Stimulated activated CD4-positive, alpha-beta T cell treated with anti-CD3 and anti-CD28 coated beads, Interleukin-15, amount 100 ng/mL, for 48 hours (primary cell): ENCODE measurements at places on chromosomes 16 and 17.

GRCh38 chr16:68031951-68032350, 8.9 kb downstream of the DUS2 start:
- DNase-seq: no peak

DNA sequence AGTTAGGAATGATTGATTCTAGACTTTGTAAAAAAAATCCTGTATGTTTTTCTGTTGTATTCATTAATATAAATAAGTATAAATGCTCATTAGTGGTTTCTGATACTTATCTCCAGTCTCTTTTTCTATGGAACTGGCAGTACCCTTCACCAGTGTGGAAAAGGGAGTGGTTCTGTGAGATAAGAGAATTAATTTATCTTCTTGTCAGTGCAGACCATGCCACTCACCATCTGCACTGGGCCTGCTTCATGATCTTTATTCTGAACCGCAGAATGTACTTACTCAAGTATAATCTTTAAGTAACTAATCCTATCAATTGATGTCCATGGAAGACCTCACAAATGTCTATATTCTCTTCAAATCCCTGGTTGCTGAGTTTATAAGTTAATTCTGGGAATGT, 836.1 kb upstream of the CDH8 start:
- no peak for DNase-seq

DNA sequence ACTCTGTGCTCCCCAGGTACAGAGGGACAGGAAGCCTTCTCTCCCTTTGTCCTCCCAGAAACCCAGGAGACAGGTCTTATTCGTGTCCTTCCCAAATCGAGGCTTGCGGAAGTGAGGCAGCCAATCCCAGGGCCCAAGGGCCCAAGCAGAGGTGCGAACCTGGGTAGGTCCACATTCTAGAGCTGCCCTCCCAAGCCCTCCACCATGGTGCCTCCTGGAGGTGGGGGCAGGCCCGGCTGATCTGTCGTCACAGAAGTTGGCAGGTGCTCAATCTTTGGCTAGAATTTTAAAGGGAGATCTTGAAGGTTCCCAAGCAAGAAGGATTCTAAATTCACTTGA, 21.5 kb downstream of the MRC2 start:
- no peak for DNase-seq

DNA sequence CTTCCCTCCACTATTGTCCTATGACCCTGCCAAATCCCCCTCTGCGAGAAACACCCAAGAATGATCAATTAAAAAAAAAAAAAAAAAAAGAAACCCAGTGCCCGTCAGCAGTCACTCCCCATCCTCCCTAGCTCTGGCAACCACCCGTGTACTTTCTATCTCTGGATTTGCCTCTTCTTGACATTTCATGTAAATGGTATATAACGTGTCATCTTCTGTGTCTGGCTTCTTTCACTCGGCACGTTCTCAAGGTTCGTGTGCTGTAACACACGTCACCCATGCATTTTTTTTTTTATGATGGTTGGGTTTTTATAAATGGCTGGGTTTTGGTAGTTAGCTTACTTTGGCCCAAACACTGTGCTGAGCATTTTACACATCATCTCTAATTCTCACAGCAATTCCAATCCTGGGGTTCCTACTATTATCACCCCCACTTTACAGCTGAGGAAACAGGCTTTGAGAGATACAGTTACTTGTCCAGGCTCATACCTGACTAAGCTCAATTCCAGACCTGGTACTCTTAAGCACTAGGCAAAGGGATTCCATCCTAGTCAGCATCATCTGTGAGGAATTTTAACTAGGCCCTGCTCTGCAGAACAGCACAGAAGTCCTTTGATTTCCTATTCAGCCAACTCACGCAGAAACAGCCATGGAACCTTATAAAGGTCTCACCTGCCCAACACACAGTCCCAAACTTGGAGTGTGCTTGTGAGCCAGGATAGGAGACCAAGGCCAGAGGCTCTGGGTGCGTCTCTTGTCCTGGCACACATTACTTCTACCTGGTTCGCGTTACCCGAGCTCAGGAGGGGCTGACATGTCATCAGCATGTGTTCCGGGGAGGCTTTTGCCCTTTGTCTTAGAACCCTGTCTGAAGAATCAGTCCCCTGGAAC, 11.7 kb downstream of the NDUFAB1 start:
- no peak for DNase-seq

GRCh38 chr17:77822302-77823030, 136.0 kb upstream of the TNRC6C start:
- no peak for DNase-seq

DNA sequence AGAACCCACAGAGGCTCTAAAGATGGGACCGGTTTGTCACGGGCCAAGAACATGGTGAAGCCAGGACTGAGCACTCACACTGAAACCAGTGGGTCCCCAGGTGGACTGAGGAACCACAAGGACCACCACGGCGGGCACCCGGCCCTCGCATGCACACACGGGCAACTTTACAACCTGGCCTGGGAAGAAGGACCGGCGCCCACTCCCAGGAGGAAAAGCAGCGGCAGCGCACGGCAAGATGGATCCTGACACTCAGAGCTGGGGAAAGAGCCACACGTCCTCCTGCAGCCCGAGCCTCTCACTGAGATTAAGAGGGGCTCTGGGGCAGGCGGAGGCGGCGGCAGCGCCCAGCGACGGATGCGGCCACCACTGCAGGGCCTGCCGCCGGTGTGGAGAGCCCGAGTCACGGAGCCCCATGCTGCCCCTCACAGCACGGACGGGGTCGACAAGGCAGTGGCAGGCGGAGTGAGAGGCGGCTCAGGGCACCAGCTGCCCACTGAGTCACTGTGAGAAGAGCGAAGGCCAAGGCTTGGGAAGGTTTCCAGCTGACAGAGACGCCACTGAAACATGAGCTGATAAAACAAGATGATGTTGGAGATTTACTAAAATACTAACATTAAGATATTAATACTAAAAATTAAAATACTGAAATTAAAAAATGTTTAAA, 118.3 kb downstream of the ANKRD11 start:
- no peak for DNase-seq

GRCh38 chr16:117379-118365, 20.8 kb downstream of the NPRL3 start:
- DNase-seq: peak; percentile 40

GRCh38 chr17:81871387-81872230, 472 bp upstream of the ARHGDIA start:
- peak; percentile 93 for DNase-seq

GRCh38 chr17:80257716-80258213, 2.9 kb upstream of the RNF213 start:
- DNase-seq: no peak

DNA sequence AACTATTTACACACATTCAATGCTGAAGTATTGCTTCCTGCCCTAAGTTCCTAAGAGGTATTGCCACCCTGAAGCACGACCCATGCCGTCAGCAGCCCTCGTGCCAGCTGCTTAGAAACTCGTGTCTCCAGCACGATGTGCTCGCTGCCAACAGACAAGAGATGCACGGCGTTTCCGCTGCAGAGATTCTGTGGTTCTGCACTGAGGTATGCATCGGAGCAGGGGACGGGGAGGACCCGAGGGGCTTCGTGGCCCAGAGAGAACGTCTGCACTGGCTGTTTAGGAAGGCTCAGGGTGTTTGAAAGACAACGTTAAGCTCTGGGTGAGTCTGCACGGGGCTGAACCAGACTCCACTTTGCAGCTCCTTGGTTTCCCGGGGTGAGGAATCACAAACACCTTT, 82.7 kb upstream of the CREBBP start:
- DNase-seq: no peak

DNA sequence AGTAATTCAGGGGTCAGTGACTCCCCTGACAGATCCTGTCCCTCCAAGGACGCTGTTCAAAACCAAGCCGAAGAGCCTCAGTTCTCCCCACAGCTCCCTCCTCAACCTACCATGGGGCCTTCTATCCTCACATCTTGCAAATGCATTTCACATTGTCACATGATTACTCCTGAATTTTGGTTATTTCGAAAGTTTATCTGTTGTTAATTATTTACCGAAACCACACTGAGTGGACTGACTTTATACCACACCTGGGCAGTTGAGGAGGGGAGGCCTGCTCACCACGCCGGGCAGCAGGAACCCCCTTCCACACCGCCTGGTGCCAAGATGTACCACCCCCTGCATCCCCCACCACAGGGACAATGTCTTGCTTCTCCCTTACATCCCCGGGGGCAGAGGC, 4.7 kb downstream of the TIMP2 start:
- DNase-seq: no peak
